ENCODE measurements at places on chromosomes 11 and 22. TPM values are rescaled to one million over a fixed set of nuclear protein-coding genes. Genes with fewer than 3 reads are reported as not detected.
A peak's percentile ranks its signal among the peaks of the same experiment; 100 is the strongest.

ZC3H7B gene
- total RNA-seq = 48.0 TPM

SHISA8 gene
- 0.44 TPM for total RNA-seq

SLC22A24 gene
- total RNA-seq = not detected

IL18 gene
- total RNA-seq = not detected

CSF2RB gene
- total RNA-seq = 0.60 TPM

CASP1 gene
- 47.3 TPM for total RNA-seq

THYN1 gene
- 79.0 TPM for total RNA-seq

MMP7 gene
- not detected for total RNA-seq

- DNase-seq = no peak
- H3K4me3 ChIP-seq = no peak overlapping the region
- H3K4me1 ChIP-seq = no peaks in the 10 kb centered on the region
- H3K36me3 ChIP-seq = no peaks in the 10 kb centered on the region
- no peak overlapping the region for H3K27ac ChIP-seq
Measured at GRCh38 chr11:92198268-92198667, 26.4 kb upstream of the FAT3 start.

- peaks cover 92% of the 10 kb centered on the region for H3K27me3 ChIP-seq
- DNase-seq = no peak
- H3K4me1 ChIP-seq = peaks cover 9% of the 10 kb centered on the region
- no peak overlapping the region for H3K27ac ChIP-seq
- H3K36me3 ChIP-seq = no peaks in the 10 kb centered on the region
Measured at GRCh38 chr11:72670041-72670440, 4.2 kb downstream of the PDE2A start.

DNA sequence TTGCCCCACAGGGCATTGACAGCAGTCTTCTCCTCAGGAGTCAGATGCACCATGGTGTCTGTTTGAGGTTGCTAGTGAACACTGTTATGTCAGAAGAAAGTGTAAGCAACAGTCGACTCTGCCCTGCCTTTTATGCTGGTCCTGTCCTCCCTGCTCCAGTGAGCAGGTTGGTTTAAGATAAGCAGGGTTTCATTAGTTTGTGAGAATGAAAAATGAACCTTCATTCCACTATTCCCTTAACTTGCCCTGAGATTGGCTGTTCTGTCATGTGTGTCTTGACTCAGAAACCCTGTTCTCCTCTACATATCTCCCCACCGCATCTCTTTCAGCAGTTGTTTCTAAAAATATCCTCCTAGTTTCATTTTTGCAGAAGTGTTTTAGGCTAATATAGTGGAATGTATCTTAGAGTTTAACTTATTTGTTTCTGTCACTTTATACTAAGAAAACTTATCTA lies at the start of gene HBD:
Gene HBD, minus strand, starts transcription at position 103 of the 454 bp plus-strand sequence. Its CDS starts 50 bp downstream, at position 53.
- peaks cover 8% of the 10 kb centered on the region for H3K27me3 ChIP-seq
- no peak within 1 kb of the TSS for H3K27ac ChIP-seq
- H3K4me1 ChIP-seq = no peaks in the 10 kb centered on the region
- no peak for DNase-seq
- no peaks in the 10 kb centered on the region for H3K36me3 ChIP-seq

DNA sequence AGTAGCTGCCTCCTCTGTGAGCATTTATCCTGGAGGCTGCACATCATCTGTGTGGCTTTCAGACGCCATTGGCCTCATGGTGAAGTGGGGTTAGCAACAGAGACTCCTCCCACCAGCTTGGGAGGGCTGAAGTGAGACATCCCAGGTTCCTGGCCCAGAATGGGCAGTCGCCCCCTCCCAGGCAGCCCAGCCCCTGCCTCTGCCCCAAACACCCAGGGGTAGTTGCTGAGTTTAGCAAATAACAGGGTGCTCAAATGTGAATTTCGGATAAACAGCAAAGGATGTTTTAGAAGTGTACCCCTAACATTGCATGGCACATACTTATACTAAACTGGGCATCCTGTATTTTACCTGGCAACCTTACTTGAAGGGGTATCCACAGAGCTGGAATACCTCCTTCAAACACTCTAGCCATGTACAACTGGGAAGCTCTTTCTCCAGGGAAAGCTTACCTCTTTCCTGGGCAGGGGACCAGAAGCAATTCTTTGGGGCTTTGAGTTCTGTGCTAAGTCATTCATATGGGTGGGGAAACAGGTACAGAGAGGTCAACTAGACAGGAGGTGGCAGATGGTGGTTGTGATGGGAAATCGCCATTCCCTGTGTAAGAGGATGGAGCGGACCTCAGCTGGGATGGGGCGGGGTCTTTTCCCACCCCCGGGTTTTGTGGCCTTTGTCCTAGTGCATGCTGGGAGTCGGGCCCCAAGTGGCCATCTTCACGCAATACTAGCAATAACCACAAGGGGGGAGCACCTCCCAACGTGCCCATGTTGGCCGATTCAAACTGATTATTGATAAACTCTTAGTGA lies 19.3 kb downstream of the MTFP1 start:
- peaks cover 2% of the 10 kb centered on the region for H3K36me3 ChIP-seq
- no peak overlapping the region for H3K4me3 ChIP-seq
- no peak overlapping the region for H3K27ac ChIP-seq
- peak; percentile 50 for DNase-seq
- peaks cover 71% of the 10 kb centered on the region for H3K27me3 ChIP-seq

GRCh38 chr11:8359521-8359920 lies 95.8 kb upstream of the LMO1 start:
- no peak for DNase-seq
- H3K27me3 ChIP-seq = peaks cover 11% of the 10 kb centered on the region
- H3K4me1 ChIP-seq = peaks cover 4% of the 10 kb centered on the region
- no peaks in the 10 kb centered on the region for H3K36me3 ChIP-seq
- H3K27ac ChIP-seq = no peak overlapping the region

DNA sequence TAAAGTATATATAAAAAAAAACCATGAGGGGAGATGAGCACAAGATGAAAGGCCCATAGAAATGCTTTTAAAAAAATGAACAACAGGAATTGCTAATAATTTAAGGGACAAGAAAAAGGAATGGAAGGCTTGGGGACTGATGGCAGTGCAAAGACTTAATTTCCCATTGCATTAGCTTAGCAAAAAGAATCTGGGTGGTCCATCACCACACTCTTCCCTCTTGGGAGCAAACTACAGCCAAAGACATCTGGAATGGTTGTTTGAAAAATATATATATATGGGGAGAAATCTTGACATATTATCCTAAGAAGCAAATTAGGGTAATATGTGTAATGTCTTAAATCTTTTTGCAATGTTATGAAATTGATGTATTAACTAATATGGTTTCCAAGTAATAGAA lies 727.1 kb downstream of the METTL15 start:
- no peaks in the 10 kb centered on the region for H3K36me3 ChIP-seq
- H3K4me3 ChIP-seq = no peak overlapping the region
- H3K27ac ChIP-seq = no peak overlapping the region

- H3K27ac ChIP-seq = no peak overlapping the region
- H3K27me3 ChIP-seq = peaks cover 9% of the 10 kb centered on the region
- no peaks in the 10 kb centered on the region for H3K36me3 ChIP-seq
- no peak overlapping the region for H3K4me3 ChIP-seq
Measured at GRCh38 chr22:32926600-32926999, 125.1 kb downstream of the TIMP3 start.

DNA sequence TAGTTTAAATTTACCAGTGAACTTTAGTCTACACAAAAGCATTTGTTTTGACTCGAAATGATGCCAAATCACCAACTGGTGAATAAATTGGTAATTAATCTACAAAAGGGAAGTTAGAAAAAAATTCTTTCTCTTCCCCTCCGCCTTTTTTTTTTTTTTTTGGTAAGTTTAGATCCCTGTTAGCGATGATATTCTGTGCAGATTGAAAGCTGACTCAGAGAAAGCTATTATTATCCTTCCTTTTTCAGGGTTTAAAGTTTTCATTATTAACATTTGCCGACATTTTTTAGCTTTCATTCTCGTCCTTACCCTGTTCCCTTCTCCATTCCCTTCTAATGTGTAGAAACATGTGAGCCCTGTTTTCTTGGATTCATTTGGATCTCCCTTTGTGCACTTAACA lies 16.8 kb upstream of the NUP160 start:
- no peaks in the 10 kb centered on the region for H3K36me3 ChIP-seq
- H3K27ac ChIP-seq = peak overlapping the region; percentile 71
- H3K4me1 ChIP-seq = peaks cover 22% of the 10 kb centered on the region
- H3K27me3 ChIP-seq = no peaks in the 10 kb centered on the region

- H3K27ac ChIP-seq = no peak overlapping the region
- no peaks in the 10 kb centered on the region for H3K36me3 ChIP-seq
- DNase-seq = no peak
- H3K27me3 ChIP-seq = no peaks in the 10 kb centered on the region
Measured at GRCh38 chr11:9330387-9331384, 16.3 kb upstream of the TMEM41B start.

DNA sequence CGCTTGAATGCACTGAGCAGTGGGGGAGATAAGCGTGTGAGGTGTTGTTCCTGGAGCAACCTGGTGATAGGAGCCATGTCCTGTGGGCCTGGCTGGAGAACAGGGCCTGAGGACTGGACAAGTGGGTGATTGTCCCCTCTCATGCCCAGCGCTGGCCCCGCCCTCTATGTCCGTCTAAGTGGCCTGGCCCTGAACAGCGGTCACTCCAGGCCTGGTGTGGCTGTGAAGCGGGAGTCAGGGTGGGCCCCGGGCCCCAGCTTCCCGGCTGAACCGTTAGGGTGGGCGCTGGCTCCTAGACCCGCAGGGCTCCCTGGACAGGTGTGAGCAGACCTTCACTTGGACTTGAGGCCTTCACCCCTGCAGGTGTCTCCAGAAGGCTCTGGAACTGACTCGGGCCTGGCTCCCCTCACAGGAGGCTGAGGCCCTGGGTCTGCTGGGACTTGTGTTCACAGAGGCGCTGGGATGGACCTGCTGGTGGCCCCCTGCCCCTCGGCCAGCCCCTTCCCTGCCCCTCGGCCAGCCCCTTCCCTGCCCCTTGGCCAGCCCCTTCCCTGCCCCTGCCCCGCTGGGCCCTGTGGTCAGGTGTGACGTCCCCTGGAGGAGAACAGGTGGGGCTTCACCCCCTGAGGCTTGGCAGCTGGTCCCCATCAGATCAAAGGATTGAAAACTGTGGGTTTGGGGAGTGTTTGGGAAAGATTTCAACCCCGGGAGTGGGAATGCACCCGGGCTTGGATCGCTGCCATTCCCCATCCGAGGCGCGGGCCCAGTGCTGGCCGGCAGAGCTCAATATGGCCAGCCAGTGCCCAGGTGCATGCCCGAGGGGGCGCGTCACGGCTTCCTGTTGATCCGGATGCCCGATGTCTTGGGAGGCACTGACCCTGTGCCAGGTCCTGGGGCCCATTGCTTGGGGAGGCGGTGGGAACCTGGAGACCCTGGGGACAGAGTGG lies 3.2 kb upstream of the MUC6 start:
- no peaks in the 10 kb centered on the region for H3K4me1 ChIP-seq
- no peak for DNase-seq
- no peaks in the 10 kb centered on the region for H3K36me3 ChIP-seq
- peaks cover 4% of the 10 kb centered on the region for H3K27me3 ChIP-seq
- no peak overlapping the region for H3K27ac ChIP-seq

DNA sequence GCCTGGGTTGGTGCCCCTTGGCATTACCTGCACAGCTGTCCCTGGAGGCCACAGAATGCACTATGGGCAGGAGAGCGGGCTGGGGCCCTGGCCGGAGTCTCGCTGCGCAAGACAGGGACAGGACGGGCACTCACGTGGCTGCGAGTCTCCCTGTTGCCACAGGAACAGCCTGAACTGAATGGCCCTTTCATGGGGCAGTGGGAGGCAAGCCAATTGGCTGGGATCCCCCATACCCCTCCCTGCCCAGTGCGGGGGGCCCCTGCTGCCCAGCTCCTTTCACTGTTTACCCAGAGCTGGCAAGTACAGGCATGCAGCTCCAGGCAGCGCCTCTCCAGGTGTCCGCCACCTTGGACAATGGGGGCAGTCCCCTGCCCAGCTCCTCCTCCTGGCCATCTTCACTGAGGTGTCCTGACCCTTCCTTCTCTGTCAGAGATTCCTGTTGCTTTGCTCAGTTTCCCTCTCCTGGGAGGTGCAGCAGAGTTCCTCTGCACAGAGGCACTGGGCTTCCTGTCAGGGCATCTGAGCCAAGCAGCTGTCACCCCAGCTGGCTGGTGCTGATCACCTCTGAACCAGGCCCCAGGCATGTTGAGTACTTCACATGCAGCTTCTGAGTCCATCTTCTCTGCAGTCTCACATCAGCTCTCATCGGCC lies 5.2 kb downstream of the USP2 start:
- H3K4me3 ChIP-seq = no peak overlapping the region
- H3K4me1 ChIP-seq = peaks cover 5% of the 10 kb centered on the region
- peaks cover 8% of the 10 kb centered on the region for H3K27me3 ChIP-seq
- no peak overlapping the region for H3K27ac ChIP-seq
- no peak for DNase-seq

GRCh38 chr11:96311120-96311568 lies 31.9 kb downstream of the MAML2 start:
- DNase-seq = no peak
- H3K36me3 ChIP-seq = no peaks in the 10 kb centered on the region
- H3K27me3 ChIP-seq = no peaks in the 10 kb centered on the region
- peak overlapping the region; percentile 26 for H3K27ac ChIP-seq

- H3K4me1 ChIP-seq = peaks cover 6% of the 10 kb centered on the region
- H3K27ac ChIP-seq = no peak overlapping the region
- H3K27me3 ChIP-seq = no peaks in the 10 kb centered on the region
Measured at GRCh38 chr22:46635756-46636155, 15.6 kb downstream of the GRAMD4 start.

GRCh38 chr11:46342239-46342638 lies 5.0 kb upstream of the DGKZ start:
- no peaks in the 10 kb centered on the region for H3K36me3 ChIP-seq
- no peak for DNase-seq
- H3K27me3 ChIP-seq = no peaks in the 10 kb centered on the region
- H3K4me3 ChIP-seq = peak overlapping the region; percentile 26
- H3K4me1 ChIP-seq = peaks cover 50% of the 10 kb centered on the region
- H3K27ac ChIP-seq = peak overlapping the region; percentile 90

- H3K36me3 ChIP-seq = no peaks in the 10 kb centered on the region
- DNase-seq = no peak
- no peaks in the 10 kb centered on the region for H3K27me3 ChIP-seq
- no peak overlapping the region for H3K27ac ChIP-seq
Measured at GRCh38 chr22:38005943-38006342, 21.6 kb upstream of the SOX10 start.

All from naive thymus-derived CD8-positive, alpha-beta T cell (primary cell).